ENCODE measurements at places on chromosomes 2 and 18.

GRCh38 chr18:26654616-26655524 is 106.5 kb upstream of the KCTD1 start:
- no peak for DNase-seq

DNA sequence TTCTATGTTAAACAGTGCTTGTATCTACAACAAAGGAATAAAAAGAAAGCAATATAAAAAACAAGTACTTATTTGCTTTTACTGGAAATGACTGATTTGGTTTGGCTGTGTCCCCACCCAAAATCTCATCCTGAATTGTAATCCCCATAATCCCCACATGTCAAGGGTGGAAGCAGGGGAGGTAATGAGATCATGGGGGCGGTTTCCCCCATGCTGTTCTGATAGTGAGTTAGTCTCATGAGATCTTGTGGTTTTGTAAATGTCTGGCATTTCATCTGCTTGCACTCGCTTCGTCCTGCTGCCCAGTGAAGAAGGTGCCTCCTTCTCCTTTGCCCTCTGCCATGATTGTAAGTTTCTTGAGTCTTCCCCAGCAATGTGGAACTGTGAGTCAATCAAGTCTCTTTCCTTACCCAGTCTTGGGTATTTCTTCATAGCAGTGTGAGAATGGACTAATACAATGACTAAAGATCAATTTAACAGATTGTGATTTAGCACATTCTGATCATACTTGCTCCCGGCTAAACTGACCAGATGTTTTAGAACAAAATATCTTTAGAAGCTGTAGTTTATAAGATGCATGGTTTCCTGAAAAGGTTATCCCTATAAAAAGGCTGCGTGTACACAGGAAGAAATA is 19.9 kb downstream of the PTH2R start:
- DNase-seq: no peak

DNA sequence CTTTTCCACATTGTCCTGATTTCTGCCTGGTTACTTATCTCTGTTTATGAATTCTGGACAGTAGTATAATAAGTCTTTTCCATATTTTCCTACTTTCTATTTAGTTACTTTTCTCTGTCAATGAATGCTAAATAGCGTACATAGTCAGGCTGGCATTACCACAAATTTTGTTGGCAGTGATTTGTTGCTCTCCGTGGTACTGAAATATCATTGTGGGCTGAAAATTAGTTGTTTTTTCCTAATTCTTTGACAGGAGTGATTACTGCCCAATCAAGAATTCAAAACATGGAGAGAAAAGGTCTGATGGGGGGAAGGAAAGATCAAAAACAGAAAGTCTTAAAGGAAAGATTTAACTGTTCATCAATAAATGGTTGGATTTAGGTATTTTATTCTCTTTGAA is 7.7 kb upstream of the GALNT13 start:
- DNase-seq: no peak

GRCh38 chr18:48123324-48123723 is 192.9 kb upstream of the SMAD2 start:
- DNase-seq: no peak

GRCh38 chr2:169964740-169965139 is 137.5 kb downstream of the UBR3 start:
- DNase-seq: no peak

- no peak for DNase-seq
These were observed 518.9 kb downstream of the TDRD15 start for GRCh38 chr2:21642647-21643046.

DNA sequence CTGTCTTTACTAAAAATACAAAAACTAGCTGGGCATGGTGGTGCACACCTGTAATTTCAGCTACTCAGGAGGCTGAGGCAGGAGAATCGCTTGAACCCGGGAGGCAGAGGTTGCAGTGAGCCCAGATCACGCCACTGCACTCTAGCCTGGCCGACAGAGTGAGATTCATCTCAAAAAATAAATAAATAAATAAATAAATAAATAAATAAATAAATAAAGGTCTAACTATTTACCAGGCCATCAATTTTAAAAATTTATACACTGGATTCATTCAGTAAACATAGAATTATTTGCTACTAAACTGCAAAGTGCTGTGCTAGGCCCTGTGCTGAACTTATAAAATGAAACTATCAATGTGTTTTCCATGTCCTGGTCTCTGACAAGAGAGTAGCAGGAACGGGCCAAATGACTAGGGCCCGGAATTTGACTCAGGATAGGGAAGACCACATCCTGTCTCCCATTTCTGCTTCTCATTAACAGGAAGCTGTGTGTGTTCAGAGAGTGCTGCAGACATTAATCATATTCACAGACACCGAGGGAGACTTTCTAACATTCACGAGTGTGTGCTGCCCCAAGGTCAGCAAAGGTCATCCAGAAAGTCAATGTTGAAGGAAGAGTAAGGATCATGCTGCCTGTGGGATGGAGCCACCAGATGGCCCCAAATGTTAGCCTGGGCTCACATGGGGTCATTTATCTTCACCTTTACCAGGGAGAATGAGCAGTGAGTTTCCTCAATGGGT is 95.8 kb downstream of the SPP2 start:
- DNase-seq: peak; percentile 86

DNA sequence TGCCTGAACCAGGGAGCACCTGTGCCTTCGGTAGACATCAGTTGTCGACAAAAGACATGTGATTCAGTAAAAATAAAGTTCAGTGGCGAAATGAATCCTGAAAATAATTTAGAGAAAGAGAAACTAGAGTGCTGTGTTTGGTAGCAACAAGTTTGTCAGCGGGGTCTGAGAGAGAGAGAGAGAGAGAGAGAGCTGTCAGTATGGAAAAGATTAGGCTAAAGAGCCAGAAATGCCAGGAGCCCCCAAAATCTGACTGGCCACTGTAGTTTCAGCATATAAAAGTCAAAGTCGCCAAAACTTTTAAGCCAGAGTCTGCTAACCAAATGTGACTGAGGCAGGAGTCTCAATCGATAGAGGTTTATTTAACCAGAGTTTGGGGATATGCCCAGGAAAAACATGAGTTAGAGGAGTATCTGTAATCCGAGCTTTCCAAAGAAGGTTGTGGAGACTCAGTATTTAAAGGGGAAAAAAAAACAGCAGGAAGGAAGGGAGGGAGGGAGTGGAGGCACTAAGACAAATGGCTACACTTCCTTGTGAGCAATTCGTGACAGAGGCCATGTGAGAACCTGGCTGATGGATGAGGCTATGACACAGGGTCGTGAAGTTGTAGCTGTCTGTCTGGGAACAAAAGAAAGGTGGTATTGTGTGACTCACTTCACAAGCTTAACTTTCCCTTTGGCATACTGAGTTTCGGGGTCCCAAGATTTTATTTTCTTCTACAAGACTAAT is 20.5 kb upstream of the GNAL start:
- DNase-seq: no peak

DNA sequence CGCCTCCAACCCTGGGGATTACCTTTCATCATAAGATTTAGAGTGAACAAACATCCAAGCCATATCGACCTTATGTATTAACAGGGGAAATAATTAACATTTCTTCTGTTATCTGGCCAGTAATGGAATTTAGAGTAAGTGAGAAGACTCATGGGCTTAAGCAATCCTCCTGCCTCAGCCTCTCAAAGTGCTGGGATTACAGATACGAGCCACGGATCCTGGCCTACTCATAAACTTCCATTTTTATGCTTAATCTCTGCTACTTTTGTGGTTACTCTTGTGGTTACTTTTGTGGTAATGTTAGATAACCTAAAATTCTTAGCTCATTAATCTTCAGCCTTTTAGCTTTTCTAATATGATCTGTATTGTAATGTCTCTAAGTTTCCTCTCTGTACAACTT is 159.3 kb upstream of the SLC8A1 start:
- DNase-seq: no peak

GRCh38 chr2:150911766-150912280 is 349.8 kb downstream of the RBM43 start:
- peak; percentile 89 for DNase-seq

DNA sequence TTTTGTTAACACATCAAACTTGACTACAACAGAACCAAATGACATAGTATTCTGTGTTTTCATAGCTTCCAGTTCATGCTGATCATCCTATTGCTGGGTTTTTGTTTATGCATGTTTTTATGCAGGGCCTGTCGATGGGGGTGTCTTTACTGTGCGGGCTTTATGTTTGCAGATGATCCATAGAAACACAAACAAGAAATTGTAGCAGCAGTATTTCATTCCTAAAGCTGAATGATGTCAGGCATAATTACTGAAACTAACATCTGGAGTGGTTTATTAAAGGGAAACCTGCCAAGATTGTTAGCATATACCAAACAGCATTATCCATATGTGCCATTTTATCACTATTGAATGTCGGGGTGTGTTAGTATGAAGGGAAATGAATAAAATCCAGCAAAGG is 129.7 kb downstream of the PTPRM start:
- no peak for DNase-seq

DNA sequence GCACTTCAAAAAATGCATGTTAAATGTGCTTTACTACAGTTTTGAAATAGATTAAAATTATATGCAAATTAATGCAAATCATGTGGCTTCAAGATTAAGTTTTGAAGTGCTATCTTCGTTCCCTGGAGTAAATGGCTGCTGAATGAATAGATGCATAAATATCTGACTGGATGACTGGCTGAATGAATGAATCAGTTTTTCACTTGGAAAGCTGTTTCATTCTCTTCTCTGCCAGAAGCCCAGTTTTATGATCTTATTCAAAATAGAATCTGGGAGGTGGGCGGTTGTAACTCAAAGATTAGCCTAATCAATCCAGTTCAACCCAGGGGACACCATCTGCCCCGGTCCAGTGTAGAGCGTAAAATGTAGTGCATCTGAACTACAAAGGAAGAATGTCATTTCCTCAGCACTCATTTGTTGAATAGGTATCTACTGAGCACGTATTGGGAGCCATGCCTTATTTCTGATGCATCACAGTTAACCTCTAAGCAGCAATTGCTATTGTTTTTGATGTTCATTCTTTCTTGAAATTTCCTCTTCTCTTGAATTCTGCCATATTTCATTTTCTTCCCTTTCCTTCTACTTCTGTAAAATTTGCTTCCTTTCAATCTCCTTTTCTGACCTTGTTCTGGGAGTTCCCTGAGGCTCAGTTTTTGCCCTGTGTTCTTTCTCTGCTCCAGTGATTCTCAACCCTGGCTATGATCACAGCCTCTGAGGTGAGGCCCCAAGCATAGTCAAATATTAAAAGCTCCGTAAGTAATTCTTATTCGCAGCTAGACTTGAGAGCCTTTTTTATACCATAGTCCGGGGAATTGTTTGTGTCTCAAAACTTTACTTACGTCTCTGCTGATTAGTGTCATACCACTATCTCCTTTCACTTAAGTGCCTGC is 282.7 kb downstream of the PARD3B start:
- DNase-seq: no peak

DNA sequence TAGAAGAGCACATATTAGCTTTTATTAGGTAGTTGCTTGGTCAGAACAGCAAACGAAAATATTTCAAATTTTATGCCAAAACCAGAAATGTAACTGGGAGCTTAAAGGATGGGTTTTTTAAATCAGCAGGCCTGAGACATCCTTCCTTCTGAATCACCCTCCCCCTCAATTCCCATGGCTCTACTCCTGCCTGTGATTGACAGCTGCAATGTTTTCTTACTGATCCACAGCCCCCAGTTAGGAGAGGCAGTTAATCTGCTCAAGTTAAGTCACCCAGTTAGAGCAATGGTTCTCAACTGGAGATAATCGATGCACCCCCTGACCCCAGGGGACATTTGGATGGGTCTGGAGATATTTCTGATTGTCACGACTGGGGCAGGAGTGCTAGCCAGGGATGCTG is 24.9 kb downstream of the KCTD18 start:
- DNase-seq: no peak

- DNase-seq: no peak
These were observed 198.8 kb upstream of the TCF4 start for GRCh38 chr18:55786651-55787272.

GRCh38 chr2:28292491-28292890 is 100.2 kb upstream of the FOSL2 start:
- DNase-seq: peak; percentile 19

DNA sequence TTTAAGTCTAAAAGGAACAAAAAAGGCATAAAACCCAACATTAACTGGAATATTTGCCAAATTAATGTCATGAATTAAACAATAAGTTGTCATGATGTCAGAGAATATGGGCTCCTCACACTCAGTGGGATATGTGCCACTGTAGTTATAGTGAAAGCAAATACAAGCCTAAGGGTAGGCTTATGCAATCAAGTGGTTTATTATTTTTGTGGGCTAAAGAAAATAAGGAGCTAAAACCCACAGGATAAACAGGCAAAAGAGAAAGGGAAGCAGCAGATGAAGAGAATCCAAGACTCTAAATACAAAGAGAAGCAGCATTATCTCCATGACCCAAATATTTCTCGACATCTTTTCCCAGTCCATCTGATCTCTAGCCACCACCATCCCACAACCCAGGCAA is 17.5 kb downstream of the YWHAQ start:
- peak; percentile 79 for DNase-seq

GRCh38 chr18:61946449-61946848 is 53.6 kb upstream of the RNF152 start:
- DNase-seq: peak; percentile 55

DNA sequence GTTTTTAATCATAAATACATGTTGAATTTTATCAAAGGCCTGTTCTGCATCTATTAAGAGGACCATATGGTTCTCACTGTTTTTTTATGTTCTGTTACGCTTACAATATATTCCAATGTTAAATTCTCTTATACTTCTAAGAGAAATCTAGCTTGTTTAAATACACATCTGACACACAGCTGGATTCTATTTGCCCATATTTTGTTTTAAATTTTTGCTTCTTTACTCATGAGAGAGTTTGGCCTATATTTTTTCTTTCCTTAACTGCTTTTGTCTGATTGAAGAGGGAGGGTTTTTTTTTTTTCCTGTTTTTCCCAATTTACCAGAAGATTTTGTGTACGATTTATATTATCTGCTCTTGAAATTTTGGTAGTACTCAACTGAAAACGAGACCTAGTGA is 34.9 kb downstream of the RNF144A start:
- no peak for DNase-seq

GRCh38 chr2:189232759-189233406 is 53.3 kb upstream of the COL5A2 start:
- DNase-seq: no peak

DNA sequence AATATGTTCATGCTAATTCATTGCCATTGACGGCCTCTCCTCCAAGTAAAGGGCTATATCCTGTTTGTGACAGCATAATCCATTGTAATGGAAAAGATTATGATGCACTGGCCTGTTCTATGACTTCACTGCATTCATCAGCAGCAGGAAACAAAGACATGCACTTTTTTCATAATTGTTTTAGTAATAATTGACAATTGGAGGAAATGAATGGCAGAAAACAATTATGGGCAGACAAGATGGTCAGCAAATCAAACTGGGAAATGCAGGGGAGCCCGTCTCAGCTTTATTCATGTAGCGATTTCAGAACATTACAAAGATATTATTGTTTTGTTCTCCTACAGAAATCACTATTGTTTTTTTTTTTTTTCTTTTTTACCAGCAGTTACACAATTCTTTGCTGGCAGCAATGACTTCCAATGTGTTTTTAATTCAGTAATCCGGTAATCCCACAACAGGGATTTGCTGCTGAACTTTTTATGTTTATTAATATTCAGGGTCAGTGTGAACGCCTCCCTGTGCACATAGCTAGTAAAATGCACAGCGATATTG is 33.8 kb upstream of the RASGRP3 start:
- peak; percentile 21 for DNase-seq

Measured in AG20443 (cell line).